ENCODE measurements at places on chromosomes 5 and 9.
A peak's percentile ranks its signal among the peaks of the same experiment; 100 is the strongest.

- DNase-seq: no peak
These were observed 13.2 kb upstream of the ARHGEF28 start for GRCh38 chr5:73612799-73613198.

- DNase-seq: peak; percentile 92
These were observed 2.5 kb upstream of the SEC16A start for GRCh38 chr9:136485049-136486045.

DNA sequence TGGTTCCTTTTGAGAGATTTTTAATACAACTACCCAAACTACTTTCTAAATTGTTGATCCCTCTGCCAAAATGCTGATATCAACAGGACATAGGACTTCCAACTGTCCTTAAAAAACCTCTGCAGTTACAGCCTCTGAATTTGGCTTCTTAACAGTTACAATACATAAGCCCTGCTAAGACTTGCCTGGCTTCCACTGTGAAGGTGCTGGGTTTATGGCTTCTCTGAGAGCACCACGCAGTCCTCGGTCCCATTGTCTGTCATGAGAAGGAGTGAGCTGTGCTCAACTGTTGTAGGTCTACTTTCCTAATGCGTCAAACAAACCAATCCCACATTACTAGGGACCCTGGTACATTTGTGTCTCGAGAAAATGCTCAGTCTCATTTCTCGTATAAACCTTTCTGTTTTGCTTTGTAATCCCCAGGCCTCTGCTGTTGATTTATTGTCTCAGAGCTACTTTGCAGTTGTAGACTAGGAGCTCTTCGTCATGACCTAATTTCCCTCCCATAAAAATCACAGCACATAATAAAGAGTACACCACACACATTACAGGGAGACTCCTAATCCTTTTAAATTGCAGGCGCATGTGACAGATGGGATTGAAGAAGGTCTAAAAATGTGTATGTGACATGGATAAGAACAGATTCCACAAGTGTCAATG, 274.9 kb downstream of the NR3C1 start:
- no peak for DNase-seq

- no peak for DNase-seq
These were observed 6.1 kb downstream of the GLIPR2 start for GRCh38 chr9:36142510-36143244.

DNA sequence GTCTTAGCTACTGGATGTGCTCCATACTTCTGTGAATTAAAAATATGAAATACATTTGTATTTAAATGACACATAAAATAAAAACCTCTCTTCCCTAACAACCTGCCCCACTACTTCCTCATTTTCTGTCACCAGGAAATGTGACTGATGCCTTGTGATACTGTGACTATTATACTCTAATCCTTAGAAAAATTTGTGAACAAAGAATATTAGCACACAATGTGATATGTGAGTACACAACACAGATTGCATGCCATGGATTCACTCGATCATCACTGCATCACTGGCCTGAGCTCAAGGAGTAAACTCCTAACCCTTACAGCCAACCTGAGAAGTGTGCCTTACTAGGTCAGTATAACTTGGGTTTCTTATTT, 281.0 kb downstream of the EFNA5 start:
- DNase-seq: no peak

- DNase-seq: no peak
These were observed 9.7 kb upstream of the NEK6 start for GRCh38 chr9:124248066-124248465.

- DNase-seq: no peak
These were observed 1146.8 kb downstream of the MAT2B start for GRCh38 chr5:164652276-164652660.

DNA sequence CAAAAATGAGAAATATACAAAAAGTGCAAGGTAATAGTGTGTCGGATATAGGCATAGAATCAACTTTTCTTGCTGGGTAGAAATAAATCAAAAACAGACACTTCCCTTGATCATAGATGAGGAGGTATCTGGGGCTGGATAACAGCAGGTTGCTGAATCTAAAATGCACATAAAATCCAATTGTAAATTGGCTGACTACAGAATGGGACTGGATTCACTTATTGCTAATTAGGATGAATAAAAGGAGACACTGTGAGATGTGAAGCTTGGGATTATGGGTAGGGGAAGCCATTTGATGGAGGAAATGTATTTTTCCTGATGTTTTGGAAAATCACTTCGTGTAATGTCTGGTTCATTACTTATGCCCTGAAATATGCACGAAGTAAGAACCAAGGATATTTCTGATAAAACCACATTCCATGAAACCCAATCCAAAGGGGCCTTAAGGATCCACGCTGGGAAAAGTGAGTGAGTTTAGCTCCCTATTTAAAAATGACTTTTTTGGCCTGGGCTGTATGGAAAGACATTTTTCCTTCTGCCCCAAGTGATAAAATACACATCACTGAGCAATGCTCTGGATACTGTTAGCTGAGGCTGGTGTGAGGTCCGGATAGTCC, 136.1 kb downstream of the MARCHF11 start:
- DNase-seq: no peak

DNA sequence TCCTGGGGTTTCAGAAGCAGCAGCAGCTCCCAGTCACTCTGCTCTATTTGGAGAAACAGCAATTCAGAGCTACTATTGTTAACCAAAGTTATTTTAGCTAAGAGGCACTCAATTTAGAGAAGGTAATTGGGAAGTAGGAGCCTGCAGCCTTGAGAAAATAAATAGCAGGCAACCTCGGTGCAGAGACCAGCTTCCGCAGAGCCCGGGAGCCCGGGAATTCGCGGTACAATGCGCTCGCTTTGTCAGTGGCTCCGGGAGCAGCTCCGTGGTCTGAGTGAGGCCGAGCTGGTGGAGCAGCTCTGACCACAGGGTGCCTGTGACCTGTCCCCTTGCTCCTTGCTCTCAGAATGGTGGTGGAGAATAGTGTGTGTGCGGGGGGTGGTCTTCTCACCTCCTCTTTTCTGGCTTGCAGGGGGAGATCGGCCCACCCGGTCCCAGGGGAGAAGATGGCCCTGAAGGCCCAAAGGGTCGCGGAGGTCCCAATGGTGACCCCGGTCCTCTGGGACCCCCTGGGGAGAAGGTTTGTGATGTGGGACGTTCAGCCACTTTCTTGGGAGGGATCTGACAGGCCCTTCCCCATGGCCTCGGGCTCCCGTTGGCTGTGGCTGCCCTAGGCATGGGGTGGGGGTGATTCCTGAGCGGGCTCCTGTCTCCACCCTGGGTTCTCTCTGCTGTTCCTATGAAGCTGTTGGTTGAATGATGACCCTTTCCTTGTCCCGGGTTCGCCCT, 95.9 kb upstream of the FCN2 start:
- no peak for DNase-seq

- DNase-seq: no peak
These were observed 10.3 kb upstream of the NME5 start for GRCh38 chr5:138149530-138149929.

- DNase-seq: no peak
These were observed 149.2 kb downstream of the DMRTA1 start for GRCh38 chr9:22595805-22596204.

DNA sequence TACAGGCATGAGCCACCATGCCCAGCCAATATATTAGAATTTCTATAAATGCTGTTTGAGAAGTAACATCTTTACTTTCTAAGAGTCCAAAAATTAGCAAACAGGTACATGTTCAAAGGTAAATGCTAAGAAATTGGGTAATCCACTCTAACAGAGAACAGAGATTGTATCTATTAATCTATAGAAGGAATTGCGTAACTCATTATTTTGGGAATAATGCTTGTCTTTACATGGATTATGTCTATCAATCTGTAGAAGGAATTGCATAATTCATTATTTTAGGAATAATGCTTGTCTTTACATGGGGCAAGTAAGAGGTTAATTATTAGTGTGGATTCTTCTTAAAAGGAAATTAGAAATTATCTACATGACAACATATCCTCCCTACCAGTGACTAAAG, 30.5 kb downstream of the CCNH start:
- DNase-seq: no peak

- no peak for DNase-seq
These were observed 227.2 kb downstream of the RAB3C start for GRCh38 chr5:58810086-58810485.

DNA sequence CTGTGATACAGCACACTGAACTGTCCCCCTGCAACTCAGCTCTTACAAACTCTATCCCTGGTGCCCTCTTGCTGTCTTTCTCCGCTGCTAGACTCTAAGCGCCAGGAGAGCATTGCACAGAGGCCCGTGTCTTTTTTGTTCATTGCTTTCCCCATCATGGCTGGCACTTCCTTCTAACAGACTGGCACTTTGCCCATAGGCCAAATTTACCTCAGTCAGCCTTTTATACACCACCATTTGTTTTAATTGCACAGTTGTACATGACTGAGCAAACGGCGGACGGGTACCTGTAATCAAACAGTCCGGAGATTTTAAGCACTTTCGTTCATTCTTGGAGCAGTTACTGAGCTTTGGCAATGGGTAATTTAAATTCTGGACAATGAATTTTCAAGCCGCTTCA, 102.2 kb upstream of the CLINT1 start:
- DNase-seq: no peak

GRCh38 chr5:322281-322941, 897 bp downstream of the AHRR start:
- no peak for DNase-seq

DNA sequence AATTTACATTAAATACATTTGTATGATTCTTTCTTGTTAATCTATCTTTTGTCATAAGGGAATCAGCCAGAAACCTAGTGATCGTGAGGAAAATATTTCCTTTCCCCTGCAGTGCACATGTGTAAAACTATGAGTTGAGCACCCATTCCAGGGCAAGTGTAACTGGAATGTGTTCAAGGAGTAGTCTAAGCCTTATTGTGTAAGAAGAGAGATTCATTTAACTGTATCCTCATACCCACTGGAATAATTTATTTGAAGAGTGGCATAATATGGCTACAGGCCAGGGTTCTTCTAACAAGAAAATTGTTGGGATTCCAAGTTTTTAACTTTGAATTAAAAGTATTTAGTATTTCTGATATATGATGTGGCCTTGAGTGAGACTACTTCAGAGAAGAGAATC, 1692.7 kb downstream of the EFNA5 start:
- DNase-seq: no peak

DNA sequence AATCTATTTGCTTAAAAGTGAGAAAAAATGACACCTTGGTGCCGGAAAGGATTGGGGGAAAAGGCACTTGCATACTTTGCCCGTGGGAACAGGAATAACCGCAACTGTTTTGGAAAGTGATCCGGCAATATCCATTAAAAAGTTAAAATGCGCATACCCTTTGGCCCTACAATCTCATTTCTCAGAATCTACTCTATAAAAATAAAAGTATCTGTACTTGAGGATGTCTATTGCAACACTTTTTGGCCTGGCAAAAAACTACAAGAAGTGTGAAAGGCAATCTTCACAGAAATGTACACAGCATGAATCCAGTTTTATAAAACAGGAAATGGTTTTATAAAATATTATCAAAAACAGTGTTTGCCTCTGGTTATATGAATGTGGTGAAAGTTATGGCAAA, 58.3 kb upstream of the NFIL3 start:
- DNase-seq: no peak

DNA sequence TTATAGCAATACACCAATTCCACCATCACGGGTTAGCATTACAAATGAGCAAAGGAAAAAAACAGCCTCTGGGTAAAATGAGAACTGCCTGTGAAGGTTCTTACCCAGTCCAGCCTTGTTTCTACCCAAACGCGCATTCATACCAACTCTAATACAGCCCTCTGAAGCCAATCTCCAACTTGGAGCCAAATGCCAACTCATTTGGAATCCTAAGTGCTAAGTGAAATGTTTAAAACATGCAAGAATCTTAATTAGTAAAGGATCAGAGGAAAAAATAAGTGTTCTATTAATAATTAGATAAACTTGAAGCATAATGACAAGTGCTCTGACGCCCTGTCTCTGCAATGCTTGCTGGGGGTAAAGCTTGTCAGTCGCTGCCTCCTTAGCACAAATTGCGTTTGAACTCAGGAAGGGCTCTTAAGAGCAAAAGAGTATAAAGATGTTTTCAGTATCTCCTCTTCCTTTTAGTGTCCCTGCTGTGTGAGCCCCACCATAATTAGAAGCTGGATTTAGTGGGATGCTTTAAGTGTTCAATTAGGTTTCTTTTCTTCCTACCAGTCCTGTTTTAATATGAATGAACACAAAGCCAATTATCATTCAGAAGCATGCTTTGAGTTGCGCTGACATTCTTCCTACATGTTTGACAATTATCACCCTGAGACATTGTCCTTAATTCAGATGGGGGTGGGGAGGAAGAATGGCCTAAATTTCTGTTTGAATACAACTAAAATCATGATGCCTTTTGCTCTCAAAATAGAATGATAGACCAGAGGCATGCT, 537.6 kb downstream of the DTWD2 start:
- no peak for DNase-seq

GRCh38 chr5:150107909-150108447, 21.6 kb upstream of the CSF1R start:
- DNase-seq: no peak

Data from head of caudate nucleus (tissue), 42 donors.